ENCODE measurements at places on chromosomes 1 and 21.

- no peak for DNase-seq
These were observed 98.2 kb downstream of the PGBD5 start for GRCh38 chr1:230327892-230328284.

DNA sequence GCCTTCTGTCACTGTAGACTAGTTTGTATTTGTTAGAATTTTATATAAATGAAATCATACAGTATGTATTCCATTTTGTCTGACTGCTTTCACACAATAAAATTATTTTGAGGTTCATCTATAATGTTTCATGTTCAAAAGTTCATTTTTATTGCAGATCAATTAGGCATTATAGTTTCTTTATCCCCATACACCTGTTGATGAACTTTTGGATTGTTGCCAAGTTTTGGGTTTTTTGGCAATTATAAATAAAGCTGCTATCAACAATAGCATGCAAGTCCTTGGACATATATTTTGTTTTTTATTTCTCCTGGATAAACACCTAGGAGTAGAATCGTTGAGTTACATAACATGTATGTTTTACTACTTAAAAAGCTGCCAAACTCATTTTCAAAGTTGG is 47.1 kb upstream of the FAM3B start:
- no peak for DNase-seq

DNA sequence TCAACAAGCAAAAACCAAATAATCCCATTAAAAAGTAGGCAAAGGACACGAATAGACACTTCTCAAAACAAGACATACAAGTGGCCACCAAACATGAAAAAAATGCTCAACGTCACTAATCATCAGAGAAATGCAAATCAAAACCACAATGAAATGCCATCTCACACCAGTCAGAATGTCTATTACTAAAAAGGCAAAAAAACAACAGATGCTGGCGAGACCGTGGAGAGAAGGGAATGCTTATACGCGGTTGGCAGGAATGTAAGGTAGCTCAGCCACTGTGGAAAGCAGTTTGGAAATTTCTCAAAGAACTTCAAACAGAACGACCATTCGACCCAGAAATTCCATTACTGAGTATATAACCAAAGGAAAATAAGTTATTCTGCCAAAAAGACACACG is 145.1 kb upstream of the EDN2 start:
- no peak for DNase-seq

DNA sequence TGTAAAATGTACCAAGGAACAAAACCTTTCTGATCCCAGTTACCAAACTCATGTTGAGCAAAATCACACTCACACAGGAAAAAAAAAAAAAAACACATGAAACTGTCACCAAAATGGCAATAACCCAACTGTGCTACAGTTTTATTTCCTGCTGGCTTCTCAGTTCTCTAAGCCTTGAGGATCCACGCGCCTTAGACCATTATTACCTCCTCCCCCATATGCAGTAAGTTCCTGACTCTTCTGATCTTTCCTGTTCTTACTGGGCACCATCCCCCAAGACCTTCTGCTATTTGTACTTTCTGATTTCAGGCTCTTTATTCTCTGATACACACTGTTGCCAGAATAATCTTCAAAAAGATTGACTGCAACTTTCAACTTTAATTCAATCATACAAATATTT is 79.6 kb downstream of the SLC45A1 start:
- no peak for DNase-seq

GRCh38 chr1:53681977-53682685 is 56.8 kb downstream of the GLIS1 start:
- DNase-seq, result peak; percentile 96

GRCh38 chr1:170114906-170115305 is 30.9 kb upstream of the NTMT2 start:
- no peak for DNase-seq

- no peak for DNase-seq
These were observed 67.6 kb upstream of the TSPAN2 start for GRCh38 chr1:115156826-115157468.

- DNase-seq, result peak; percentile 99
These were observed 22.7 kb downstream of the KRTAP10-1 start for GRCh38 chr21:44517175-44517899.

DNA sequence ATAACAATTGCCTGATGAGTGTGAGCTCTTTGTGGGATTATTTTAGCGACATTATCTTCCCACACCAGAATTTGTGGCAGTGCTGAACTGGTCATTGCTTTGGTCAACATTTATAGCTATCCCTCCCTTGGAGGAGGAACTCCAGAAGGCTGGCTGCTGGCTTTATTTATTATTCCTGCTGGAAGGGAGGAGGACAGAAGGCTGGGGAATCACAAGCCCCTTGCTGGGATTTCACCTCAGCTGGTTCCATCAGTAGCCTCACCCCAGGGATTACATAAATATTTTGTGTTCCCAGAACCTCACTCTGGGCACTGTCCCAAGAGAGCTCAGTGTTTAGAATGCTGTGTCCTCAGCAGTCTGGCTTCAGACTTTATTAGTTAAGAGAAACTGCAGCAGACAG is 102.8 kb upstream of the C1orf21 start:
- DNase-seq, result peak; percentile 45

DNA sequence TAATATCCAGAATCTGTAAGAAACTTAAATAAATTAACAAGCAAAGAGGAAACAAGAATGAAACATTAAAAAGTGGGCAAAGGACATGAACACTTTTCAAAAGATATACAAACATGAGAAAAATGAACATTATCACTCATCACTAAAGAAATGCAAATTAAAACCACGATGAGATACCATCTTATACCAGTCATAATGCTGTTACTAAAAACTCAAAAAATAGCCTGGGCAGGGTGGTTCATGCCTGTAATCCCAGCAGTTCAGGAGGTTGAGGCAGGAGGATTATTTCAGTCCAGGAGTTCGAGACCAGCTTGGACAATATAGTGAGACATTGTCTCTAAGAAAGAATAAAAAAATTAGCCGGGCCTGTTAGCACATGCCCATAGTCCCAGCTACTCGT is 6.1 kb downstream of the ZNF124 start:
- DNase-seq, result no peak

- DNase-seq, result peak; percentile 94
These were observed 24.3 kb downstream of the EBNA1BP2 start for GRCh38 chr1:43147625-43148327.

DNA sequence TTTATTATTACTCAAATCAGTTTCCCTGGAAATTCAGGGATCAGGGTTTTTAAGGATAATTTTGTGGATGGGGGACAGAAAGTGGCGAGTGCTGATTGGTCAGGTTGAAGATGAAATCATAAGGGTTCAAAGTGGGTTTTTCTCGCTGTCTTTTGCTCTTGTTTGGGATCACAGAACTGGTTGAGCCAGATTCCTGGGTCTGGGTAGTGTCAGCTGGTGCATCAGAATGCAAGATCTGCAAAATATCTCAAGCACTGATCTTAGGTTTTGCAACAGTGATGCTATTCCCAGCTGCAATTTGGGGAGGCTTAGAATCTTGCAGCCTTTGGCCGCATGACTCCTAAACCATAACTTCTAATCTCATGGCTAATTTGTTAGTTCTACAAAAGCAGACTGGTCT is 9.3 kb downstream of the CHI3L2 start:
- no peak for DNase-seq

DNA sequence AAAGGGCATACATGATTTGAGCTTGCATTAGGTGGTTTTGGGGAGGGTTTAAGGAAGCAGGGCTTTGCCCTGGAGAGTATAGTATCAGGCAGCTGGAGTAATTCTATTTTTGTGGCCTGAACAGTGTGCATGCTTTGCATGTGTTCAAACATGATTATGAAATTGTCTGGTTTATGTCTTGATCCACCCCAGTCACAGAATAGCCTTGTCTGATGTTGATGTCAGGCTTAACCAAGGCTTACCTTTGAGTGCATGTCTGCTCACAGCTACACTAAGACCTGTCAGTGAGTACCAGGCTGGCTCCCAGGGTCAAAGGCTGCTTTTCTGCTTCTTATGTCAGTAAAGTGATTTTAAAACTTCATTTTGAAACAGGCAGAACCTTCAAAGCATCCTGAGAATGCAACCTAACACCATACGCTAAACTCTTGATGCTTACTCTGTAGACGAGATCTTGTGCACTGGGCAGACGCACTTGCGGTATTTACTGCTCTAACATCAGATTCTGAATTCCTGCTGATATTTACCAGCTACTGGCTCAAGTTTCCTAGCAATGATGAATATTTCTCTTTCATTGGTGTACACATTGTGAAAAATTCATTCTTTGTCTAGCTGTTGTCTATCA is 78.9 kb downstream of the MAP3K21 start:
- no peak for DNase-seq

GRCh38 chr21:34807146-34807880 is 138.5 kb downstream of the CLIC6 start:
- no peak for DNase-seq

- DNase-seq, result no peak
These were observed 25.8 kb upstream of the LAPTM5 start for GRCh38 chr1:30783256-30783915.

- no peak for DNase-seq
These were observed 119.0 kb downstream of the MAST2 start for GRCh38 chr1:45922374-45922773.

GRCh38 chr1:231020816-231021215 is 19.2 kb downstream of the FAM89A start:
- no peak for DNase-seq

DNA sequence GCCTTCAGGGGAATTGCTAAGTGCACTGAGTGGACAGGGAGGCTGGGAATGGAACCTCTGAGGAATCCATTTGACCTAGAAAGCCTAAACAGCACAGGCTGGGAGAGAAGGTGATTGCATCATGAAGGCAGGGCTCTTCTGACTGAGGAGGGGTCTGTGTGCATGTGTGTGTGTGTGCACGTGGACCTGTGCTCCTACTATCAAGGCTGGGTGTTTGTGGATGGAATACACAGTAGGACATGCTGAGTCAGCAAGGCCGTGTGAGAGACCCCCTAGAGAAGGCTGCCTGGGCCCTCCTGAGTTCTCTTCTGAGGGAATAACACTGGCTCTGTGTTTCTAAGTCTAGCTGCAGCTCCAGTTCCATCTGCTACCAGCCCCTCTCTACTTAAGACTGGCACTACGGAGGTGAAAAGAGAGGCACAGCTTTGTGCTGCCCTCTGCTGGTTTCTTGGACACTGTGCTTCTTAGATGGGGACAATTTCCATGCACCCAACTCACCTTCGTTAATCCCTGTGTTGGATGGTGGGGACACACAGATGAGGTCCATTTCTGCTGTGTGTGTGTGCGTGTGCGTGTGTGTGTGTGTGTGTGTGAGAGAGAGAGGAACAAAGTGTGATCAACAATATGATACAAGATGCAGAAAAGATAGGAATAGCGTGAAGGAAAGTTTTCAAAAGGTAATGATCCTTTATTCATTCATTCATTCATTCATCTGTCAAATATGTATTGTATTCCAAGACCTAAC is 6.2 kb upstream of the EFCAB14 start:
- peak; percentile 90 for DNase-seq

- DNase-seq, result no peak
These were observed 70.3 kb downstream of the TNFSF18 start for GRCh38 chr1:172980456-172980855.

- no peak for DNase-seq
These were observed 62.4 kb upstream of the POU2F1 start for GRCh38 chr1:167158111-167158812.

GRCh38 chr1:86552376-86552775 is 5.5 kb downstream of the CLCA4 start:
- DNase-seq, result no peak

DNA sequence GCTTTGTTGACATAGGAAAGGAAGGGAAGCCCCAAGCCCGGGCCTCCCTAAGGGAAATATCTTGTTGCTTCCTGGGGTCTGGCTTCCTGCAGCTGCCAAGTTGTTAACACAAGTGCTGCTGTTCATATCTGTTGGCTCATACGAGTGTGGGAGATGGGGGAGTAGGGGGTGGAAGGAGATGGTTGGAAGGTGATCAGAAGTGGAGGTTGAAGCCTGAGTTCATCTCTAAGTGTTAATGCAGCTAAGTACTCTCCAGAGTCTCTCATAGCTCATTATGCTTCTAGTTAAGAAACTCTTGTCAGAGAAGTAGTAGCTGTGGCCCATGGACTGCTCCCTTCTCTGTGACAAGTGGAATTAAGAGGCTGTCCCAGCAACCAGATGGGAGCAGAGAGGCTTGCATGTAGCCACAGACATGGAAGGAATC is 319.2 kb upstream of the SPAG17 start:
- DNase-seq, result no peak

- no peak for DNase-seq
These were observed 40.0 kb upstream of the ATP2B4 start for GRCh38 chr1:203586496-203587081.

DNA sequence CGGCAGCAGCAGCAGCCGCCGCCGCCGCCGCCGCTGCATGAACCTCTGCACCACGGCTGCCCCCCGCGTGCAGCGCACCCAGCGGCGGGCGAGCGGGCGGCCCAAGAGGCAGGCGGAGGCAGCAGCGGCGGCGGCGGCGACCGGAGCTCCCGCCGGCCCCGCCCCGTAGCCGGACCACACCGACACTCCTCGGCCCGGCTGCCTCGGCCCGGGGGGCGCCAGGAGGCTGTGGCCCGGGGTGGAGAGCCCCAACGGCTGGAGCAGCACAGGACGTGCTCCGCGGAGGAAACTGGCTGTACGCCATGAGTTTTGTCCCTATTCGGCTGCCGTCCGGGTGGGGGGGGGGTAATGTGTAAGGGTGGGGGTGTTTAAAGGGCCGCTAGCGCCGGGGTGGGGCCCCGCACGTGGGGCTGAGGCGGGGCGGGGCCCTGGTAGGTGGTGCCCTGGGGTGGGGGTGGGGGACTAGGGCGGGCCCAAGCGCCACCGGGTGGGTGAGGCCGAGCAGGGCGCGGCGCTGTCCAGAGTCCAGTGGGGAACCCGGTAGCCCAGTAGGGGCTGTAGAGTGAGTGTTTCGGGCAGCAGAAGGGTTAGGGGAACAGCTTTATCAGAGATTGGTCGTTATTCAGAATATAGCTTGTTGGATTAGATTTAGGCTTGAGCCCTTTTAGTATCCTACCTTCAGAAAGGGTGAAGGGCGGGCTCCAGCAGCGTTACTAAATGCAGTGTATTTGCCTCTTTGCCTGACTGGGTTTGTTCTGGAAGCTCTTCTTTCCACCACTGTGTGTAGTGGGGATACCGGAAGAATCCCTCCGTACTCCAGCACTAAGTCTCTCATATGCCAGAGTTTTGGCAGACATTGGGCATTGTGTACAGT is at the start of gene FAM78B:
TSS of gene FAM78B (minus strand) at position 304 of the 874 bp plus-strand sequence. CDS start 753 bp downstream, outside the sequence.
- peak; percentile 54 for DNase-seq

DNA sequence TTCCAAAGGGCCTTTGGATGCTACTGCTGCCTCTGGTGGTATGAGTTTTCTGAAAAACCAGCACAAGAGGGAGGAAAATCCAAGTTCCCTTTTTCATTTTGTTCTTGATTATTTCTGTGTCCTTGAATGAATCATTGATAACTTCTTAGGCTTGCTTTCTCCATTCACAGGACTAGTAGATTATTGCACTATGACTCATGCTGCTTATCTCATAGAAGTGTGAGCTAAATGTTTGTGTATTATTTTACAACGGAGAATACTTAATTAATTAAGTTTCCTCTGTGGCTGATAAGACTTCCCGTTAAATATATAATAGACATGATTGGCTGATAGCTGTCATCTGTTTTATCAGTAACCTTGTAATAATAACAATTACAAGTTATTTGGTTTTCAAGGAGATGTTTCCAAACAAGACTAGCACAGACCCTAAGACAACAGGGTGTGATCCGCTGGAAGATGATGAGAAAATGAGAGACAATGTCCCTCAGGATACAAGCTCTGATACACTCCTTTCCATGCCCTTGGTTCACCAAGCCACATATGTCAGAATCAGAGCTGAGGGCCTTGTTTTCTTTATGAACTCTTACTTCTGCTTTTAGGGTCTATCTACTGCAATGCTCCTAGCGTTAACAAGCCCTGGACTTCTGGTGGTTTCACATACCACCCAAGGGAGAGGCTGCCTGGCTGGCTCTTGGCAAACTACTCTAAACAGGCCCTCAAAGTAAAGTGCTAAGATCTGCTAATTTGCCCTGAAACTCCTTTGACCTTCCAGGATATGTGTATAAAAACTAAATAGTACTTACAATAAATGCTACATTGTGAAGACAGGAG is 1078.3 kb downstream of the TTLL7 start:
- no peak for DNase-seq
